ENCODE measurements at places on chromosomes 3 and 15.

GRCh38 chr3:73786321-73786807 lies 161.6 kb upstream of the PDZRN3 start:
- no peak for DNase-seq

- no peak for DNase-seq
Measured at GRCh38 chr3:142417302-142417701, 30.5 kb downstream of the XRN1 start.

DNA sequence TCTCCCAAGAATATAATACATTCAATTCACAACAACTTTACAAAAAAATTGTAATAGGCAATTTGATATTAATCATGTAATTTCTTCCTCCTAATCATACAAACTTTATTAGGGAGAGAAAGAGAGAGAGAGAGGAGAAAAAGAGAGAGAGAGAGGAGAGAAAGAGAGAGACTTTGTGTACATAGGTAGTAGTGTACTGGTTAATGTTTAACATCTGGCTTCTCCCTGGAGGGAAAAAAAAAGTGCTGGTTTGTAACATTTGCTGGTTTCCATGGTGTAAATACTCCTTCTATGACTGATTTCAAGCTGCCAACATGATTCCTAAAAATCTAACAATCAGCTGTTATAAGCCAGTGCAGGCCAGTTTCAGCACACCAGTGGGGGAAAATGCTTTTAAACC lies 98.0 kb upstream of the ARHGEF26 start:
- DNase-seq, result no peak

DNA sequence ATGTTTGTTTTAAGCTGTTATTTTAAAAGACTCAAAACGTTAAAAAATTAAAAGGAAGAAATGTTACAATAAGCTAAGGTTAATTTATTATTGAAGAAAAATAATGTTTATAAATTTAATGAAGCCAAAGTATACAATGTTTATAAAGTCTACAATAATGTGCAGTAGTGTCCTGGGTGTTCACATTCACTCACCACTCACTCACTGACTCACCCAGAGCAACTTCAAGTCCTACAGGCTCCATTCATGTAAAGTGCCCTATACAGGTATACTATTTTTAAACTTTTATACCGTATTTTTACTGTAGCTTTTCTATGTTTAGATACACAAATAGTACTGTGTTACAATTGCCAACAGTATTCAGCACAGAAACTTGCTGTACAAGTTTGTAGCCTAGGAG lies 55.2 kb downstream of the COL8A1 start:
- DNase-seq, result no peak

DNA sequence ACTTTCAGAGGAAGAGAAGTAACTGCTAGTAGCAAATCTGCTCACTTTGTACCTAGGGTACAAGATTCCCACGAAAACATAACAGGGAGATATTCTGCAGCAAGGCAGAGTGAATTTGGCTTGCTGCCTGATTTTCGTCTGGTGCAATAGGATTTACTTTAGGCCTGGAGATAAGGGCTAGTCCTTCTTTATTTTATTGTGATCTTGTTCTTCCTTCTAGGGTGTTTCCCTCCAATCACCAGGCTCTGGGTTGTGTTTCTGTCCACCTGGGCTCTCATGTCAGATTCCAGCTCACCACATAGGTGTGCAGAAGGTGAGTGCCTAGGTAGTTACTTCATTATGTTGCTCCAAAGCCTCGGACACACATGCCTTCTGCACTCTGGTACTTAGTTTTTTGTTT lies 211.8 kb upstream of the RGMA start:
- no peak for DNase-seq

DNA sequence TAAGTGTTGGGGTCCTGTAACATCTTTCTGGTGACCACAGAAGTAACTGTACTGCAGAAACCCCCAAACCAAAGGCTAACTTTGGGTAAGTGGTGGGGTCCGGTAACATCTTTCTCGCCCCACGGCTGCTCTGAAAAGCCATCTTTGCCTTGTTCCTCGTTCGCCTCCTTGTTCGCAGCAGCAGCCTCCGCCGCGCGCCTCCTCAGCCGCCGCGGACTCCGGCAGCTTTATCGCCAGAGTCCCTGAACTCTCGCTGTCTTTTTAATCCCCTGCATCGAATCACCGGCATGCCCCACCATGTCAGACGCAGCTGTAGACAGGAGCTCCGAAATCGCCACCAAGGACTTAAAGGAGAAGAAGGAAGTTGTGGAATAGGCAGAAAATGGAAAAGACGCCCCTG lies 316.8 kb downstream of the TUSC7 start:
- no peak for DNase-seq

DNA sequence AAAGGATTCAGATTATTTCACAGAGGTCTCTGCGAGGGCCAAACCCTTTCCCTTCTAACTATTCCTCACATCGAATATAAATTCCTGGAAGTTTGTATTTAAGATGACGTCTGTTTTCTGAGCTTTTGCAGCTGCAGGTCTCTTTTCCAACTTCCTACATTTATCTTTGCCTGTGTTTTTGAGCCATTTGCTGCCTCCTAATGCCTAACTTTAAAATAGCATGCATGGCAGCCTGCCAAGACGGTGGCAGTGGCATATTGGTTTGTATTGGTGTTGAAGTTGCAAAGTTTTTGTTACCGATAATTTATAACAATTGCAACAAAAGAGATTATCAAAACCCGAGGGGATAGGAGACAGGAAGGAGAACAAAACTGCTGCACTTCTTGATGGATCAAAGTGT lies 187.1 kb upstream of the DNAJC19 start:
- no peak for DNase-seq

GRCh38 chr15:99613887-99614647 lies 48.3 kb downstream of the MEF2A start:
- no peak for DNase-seq

- no peak for DNase-seq
Measured at GRCh38 chr15:75733761-75734651, 21.4 kb upstream of the CSPG4 start.

- DNase-seq, result no peak
Measured at GRCh38 chr3:190492129-190492528, 21.8 kb upstream of the IL1RAP start.

DNA sequence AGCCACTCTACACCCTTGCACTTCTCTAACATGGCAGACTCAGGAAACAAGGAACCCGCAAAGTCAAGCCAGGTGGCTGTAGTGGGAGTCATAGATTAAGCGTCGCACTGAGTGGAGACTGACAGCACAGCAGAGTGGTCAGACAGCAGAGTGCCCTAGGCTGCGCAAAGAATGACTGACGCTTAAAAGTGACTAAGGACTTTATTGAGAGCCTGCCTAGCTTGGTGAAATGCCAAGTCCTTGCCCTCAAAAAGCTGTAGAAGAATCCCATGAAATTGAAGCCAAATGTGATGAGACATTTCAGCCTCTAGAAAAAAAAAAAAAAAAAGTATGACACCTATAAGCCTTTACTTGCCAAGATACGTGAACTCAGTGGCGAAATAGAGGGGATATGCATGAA lies 30.2 kb downstream of the NCEH1 start:
- no peak for DNase-seq

GRCh38 chr3:37521429-37521828 lies 340.3 kb upstream of the CTDSPL start:
- no peak for DNase-seq

GRCh38 chr3:158773845-158774830 lies 27.7 kb upstream of the MFSD1 start:
- DNase-seq, result no peak

DNA sequence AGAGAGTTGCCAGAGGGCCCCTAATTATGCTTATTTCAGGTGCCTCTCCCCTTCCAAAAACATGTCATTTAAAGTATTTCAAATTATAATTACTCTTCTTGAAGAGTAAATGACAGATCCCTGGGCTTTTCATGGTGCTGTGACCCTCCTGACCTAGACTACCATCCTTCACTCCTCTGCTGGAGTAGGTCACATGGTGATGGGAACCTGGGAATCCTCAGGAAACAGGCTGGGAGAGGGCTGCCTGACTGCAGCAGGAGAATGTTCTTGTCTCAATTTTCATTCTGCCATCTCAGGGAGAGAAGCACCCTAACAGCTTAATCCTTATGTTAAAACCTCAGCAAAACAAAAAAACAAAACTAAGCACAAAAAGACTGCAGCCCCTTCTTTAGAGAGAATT lies 24.6 kb downstream of the PGBD4 start:
- DNase-seq, result no peak

- no peak for DNase-seq
Measured at GRCh38 chr3:27578032-27578431, 93.8 kb upstream of the SLC4A7 start.

DNA sequence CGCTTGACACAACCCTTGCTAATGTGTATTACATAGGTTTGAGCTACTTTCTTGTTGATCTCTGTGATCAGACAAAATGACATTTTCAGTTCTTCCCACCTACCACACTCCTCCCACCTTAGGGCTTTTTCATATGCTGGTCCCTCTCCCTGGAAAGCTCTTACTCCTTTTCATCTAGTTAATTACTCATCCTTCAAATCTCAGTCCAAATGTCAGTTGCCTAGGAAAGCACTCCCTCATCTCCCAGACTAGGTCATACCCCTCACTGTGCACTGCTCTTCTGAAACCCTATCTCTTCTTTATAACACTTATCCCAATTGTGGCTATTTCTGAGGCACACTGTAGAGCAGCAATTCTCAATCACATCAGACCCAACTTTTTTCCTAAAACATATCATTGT lies 7.3 kb downstream of the ZNF106 start:
- no peak for DNase-seq

- no peak for DNase-seq
Measured at GRCh38 chr15:58040150-58040549, 25.4 kb downstream of the ALDH1A2 start.

GRCh38 chr3:146196789-146197188 lies 35.8 kb upstream of the PLOD2 start:
- no peak for DNase-seq

GRCh38 chr3:57557085-57557537 lies 1.0 kb downstream of the PDE12 start:
- peak; percentile 6 for DNase-seq

DNA sequence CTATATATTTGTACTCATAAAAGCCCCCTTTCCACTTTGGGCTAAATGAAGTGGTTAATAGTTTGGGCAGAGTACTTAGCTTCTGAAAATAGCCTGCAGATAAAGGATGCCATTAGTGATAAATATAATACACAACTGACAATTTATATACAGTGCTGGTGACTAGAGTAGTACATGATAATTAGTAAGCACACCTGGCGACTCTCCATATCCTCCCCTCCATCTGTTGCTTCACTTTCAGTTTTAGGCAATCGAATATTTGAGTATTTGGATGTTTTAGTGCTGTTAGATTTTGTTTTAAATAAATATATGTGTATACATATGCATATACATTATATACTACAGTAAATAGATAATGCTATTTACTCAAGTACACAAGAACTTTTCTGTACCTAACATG lies 35.9 kb upstream of the CHMP2B start:
- no peak for DNase-seq

- DNase-seq, result no peak
Measured at GRCh38 chr15:48939648-48940047, 24.1 kb downstream of the SHC4 start.

DNA sequence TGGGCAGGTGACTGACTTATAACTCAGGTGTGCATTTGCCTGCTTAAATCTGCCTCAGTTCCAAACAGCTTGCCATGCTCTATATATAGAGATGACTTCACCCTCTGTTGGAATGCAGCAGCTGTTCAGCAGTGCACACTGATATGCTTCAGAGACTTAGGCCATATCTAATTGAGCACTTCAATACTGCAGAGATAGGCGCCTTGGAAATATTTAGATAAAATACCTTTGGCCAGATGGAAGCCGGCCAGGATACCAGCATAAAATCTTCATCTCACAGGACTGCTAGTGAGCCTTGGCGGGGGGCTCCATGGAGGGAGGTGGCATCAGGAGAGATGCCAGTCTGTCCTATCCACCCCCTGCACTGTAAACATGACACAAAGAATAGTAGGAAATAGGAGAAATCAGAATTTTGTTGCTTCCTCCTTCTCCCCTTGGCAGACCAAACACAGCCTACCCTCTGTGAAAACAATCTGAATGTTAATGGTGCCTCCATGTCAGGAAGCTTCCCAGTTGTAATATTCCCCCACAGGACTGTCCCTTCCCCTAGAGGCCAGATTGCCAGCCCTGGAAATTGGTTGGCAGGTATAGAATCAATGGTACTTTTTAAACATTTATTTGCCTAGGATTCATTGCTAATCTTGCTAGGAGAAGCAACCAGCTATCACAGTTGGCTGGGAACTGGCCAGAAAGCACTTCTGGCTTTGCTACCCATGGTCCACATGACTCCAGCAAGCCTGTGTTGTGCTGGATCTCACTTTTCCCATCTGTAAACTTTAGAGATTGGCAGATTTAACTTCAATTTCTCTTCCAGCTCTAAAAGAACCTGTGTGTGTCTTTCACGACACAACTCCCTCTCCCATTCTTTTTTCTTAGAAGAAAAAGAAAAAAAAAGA lies 215.5 kb upstream of the KCNMB2 start:
- no peak for DNase-seq

- no peak for DNase-seq
Measured at GRCh38 chr15:87213626-87214025, 1042.9 kb downstream of the NTRK3 start.

DNA sequence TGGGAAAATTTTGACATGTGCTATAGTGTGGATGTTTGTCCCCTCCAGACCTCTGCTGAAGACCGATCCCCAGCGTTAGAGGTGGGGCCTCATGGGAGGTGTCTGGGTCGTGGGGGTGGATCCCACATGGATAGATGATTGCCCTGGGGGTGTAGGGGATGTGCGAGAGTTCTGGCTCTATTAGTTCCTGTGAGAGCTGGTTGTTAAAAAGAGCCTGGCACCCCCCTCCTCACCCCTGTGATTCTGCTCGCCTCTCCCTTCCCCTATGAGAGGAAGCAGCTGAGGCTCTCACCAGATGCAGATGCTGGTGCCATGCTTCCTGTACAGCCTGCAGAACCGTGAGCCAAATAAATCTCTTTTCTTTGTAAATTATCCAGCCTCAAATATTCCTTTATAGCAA lies 67.4 kb downstream of the ATP10A start:
- DNase-seq, result no peak

GRCh38 chr3:101379658-101380376 lies 59.4 kb upstream of the IMPG2 start:
- DNase-seq, result no peak

GRCh38 chr3:119336823-119337222 lies 42.6 kb downstream of the ARHGAP31 start:
- DNase-seq, result no peak

DNA sequence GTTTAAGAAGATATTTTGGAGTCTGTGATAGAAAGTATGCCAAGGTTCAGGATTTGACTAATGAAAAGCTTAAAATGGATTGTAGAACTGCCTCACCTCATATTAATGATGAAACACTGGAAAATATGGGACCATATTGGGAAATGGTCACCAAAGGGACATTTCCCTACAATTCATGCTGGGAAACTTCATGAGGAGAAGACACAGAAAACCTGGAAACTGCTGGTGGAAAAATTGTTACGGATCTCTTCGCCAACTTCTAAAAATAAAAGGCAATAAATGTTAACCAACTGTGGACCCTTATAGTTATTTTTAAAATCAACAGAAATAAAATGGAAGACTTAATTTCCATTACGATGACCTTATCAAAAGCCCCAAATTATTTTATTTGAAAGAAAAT lies 97.6 kb upstream of the FRMD4B start:
- DNase-seq, result no peak

GRCh38 chr3:15356176-15356575 lies 23.8 kb upstream of the SH3BP5 start:
- no peak for DNase-seq

- DNase-seq, result no peak
Measured at GRCh38 chr3:59191651-59192050, 141.8 kb upstream of the CFAP20DC start.

- no peak for DNase-seq
Measured at GRCh38 chr3:39141171-39141995, 12.0 kb downstream of the CSRNP1 start.

Measured in stimulated activated CD8-positive, alpha-beta memory T cell treated with anti-CD3 and anti-CD28 coated beads, Interleukin-2, amount 100 ng/mL, for 1 hour (primary cell).